T47D (cell line): ENCODE measurements at places on chromosomes 5 and 9.
A peak's percentile ranks its signal among the peaks of the same experiment; 100 is the strongest.

DNA sequence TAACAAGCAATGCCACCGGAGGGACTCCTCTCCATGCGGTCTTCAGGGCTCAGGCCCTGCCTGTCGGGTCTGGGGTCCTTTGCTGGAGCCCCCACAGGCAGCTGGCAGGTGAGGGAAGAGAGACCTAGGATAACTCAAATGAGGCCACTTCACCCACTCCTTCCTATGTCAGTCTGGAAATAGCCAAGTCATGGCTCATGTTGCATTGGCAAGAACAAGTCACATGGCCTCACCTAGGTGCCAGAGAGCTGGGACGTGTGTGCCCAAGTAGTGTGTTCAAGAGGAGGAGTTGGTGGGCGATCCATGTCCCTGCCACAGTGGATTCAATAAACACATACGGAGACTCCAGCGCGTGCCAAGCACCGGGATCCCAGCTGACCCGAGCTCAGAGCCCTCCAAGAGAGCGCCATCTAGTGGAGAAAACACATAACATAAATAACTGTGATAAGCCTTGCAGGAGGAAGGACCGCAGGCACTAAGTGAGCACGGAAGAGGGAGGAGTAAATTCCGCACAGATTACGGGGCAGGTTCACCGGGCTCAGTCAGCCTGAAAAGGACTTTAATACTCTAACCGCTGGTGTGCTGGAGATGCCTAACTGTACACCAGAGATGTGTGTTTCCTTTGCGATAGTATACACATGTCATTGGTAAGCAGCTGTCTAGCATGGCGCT is 580.8 kb downstream of the CCDC171 start:
- DNase-seq: peak; percentile 66

DNA sequence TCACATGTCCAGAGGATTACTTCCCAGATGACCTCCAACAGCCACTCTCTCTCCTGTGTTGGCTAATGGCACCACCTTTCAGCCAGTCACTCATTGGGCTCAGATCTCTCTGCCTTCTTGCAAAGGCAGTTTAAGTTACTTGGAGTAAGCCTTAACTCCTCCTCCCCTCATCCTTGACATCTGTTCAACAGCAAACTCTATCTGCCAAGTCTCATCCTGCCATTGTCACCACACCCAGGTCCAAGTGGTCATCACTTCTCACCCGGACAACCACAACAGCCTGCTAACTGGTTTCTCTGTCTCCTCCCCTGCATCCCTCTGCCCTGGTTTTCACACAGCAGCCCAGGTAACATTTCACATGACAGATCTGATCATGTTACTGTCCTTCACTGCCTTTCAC is 58.5 kb downstream of the DCP2 start:
- DNase-seq: no peak

- no peak for DNase-seq
Measured at GRCh38 chr5:138467711-138468132, 2.4 kb downstream of the EGR1 start.

DNA sequence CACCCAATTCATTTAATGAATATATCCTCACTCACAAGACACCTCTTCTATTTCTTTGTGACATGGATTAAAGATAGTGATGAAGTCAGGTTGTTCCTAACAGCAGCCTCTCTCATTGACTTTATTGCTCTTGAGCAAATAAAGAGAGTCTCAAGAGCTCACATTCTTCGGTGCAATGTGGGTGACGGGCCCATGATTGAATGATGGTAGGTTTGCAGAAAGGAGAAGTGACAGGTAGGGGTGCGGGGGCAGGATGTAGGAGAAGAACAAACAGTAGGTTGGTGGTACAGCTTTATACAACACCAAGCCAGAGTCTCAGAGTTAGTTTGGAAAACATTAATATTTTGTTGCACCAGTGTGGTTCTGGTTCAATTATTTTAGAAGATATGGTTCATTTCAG is 122.2 kb downstream of the SLIT3 start:
- no peak for DNase-seq

GRCh38 chr9:109557481-109557880 is 59.4 kb upstream of the PTPN3 start:
- no peak for DNase-seq

DNA sequence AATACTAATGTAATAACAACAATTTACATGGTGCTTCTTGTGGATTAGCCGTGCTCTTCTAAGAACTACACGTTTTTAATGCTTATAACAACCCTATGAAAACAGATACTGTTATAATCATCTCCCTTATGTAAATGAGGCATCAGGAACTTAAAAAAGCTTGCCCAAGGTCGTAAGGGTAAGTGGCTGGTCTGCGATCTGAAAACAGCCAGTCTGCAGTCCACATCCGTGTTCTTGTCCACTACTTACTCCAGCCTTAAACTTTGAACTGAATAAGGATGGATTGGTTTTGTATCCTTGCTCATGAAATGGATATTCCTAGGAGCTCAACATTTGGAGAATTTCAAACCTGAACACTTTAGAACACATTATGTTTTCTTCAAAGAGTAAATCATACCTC is 26.7 kb downstream of the PAM start:
- no peak for DNase-seq

GRCh38 chr9:35829084-35829763 is at the start of gene TMEM8B:
TSS of gene TMEM8B (plus strand) at chr9:35829228. CDS start at chr9:35829448, 220 bp downstream.
- DNase-seq: peak; percentile 86

- no peak for DNase-seq
Measured at GRCh38 chr9:118609355-118610044, 759.7 kb downstream of the BRINP1 start.

DNA sequence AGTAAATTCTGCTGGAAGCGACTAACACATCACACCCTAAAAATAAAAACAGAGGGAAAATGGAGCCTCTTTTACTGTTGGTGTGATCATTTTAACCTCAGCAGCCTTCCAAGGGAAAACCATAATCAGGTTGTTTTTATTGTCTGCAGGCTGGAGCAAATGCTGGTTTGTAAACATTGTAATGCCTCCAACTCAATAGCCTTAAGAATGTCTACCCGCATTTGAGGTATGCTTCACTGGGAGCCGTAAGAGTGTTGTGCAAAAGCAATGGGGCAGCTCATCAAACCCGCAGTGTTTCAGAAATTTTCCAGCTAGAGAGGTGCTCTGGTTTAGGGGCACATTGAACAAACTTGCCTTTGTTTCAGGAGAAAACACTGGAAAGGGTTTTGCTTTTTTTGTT is 17.0 kb downstream of the NIM1K start:
- peak; percentile 37 for DNase-seq

DNA sequence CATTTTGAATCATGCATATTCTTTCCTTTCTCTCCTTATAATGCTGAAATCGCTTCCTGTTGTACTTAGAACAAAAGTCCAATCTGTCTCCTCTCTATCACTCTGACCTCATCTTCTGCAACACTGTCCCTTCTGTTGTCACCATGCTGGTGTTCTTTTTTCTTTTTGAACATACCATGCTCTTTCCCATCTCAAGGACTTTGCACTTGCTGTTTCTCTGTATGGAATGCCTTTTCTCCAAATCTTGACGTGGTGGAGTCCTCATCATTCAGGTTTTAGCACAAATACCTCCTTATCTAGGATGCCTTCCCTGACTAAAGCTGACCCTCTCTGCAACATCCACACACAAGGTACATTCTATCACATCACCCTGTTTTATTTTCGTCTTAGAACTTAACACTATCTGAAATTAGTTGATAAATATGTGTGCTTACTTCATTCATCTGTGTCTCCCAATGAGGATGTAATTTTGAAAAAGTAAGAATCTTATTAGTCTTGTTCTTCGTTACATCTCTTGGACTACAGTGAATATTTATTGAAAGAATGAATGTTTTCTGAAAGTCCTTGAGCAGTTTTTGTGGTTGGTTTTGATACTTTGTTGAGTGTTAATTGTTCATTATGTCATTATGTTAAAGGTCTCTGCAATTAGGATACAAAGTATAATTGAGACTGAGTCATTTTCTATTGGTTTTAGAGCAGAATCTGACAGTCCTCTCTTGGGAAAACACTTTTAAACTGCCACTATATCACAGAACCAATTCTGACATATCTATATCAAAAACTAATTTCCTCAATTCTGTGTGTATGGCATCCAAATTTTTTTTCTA is 145.3 kb upstream of the RASA1 start:
- no peak for DNase-seq

- no peak for DNase-seq
Measured at GRCh38 chr5:37816331-37816730, 23.5 kb downstream of the GDNF start.

- no peak for DNase-seq
Measured at GRCh38 chr5:61549530-61549929, 217.5 kb downstream of the ZSWIM6 start.

DNA sequence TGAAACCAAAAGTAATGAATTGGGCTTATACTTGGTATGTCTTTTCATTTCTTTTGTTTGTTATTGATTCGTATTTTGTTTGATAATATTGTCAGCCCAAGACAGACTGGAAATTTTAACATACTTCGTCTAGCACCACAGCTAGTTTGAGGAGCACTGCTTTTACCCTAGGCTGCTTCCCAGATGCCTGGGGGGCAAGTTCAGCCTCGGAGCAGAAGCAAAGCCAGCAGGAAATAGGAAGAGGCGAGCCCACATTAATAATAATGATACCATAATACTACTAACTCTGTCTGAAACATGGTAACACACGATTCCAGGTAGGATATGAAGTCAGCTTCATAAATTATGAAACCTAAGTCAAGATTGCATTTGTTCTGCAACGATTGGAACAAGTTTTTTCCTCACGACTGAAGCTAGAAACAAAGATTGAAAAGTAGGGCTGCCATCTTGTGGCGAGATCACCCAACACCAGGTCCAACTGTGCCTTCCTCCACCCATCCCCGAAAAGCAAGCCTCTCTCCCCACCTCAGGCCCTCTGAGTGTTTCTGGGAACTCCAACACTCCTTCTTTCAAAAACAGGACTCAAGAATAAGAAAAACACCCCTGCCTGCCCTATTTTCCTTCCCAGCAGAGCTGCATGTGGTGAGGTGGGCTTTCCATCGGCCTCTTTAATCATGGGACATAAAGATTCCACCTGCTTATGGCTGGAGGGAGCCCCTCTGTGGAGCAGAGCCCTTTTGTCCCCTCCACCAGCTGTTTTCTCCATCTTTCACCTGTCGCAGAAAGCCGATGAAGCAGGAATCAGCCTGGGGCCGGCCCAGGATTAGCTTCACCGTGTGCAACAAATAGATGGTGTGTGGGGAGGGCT is 236.4 kb downstream of the CAAP1 start:
- DNase-seq: peak; percentile 35

GRCh38 chr9:88800329-88800682 is 191.0 kb upstream of the S1PR3 start:
- DNase-seq: no peak

- no peak for DNase-seq
Measured at GRCh38 chr5:34728236-34728635, 72.1 kb downstream of the RAI14 start.

GRCh38 chr5:120926471-120926870 is 462.4 kb downstream of the PRR16 start:
- DNase-seq: peak; percentile 34

- DNase-seq: no peak
Measured at GRCh38 chr9:83505282-83505681, 32.9 kb downstream of the FRMD3 start.

DNA sequence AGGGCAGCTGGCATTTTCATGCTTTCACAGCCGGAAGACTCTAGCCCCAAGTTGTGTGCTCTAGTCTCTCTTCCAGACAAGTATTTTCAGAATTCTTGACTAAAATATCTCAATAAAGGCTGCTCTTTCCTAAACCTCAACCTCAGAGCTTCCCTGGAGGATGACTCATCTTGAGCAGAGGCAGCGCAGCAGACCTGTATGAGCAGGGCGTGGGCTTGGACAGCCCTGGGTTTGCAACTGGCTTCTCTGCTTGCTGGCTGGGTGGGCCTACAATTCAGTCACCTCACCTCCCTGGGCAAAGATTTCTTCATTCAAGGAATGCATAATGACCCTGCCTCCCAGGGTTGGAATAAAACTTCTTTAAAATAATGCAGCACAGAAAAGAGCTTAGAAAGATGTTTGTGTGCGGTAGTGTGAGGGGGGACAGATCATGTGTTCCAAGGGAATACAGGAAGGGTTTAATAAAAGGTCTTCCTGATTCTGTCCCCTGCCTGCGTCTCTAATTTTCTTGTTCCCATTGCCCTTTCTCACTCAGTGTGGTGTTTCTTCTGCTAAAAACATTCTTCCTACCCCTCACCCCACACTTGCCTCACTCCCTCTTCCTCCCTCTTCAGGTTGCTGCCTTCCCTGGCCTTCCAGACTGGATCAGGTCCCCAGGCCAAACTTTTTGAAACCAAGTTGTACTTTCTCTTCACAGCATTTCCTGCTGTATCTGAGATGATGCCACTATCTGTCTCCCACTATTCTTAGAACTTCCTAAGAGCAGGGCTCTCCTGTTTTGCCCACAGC is 39.4 kb upstream of the MAP1B start:
- DNase-seq: no peak

- DNase-seq: no peak
Measured at GRCh38 chr9:125825762-125826161, 78.6 kb downstream of the PBX3 start.

GRCh38 chr9:135596211-135596610 is 34.7 kb downstream of the PAEP start:
- no peak for DNase-seq

DNA sequence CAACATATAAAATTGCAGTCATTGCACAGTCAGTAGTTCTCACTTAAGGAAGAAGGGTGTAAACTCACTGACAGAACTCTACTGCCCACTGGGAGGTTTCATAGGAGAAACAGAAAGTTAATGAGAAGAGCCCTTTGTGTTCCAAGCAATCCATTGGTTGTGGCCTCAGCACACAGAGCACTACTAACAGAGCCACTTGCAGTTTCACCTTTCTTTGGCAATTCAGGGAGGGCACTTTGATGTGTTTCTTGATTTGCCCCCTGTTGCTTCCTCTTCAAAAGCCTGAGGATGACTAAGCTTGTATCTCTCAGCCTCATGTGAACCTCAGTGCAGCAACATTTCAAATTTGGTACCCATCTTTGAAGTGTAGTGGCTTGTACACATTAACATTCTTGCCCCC is 409.4 kb downstream of the DMRTA1 start:
- no peak for DNase-seq

- DNase-seq: no peak
Measured at GRCh38 chr9:105449081-105449480, 1.2 kb downstream of the FSD1L start.

- no peak for DNase-seq
Measured at GRCh38 chr9:124348831-124349230, 66.4 kb downstream of the PSMB7 start.

DNA sequence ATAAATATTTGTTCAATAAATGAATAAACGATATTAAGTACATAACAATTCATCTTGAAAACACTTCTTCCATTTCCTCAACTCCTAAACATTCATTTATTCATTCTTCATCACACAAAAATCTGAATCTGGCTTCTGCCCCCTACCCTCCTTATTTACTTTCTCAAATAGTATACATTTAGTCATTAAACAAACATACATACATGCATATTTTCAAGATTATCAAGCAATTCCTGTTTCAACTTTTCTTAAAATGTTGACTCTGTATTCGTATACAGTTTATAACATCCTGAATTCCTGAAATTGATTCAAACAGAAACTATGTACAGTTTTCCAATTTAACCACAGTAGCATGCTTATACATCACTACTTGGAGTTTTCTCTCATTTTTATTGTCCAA is 129.0 kb downstream of the MUSK start:
- peak; percentile 25 for DNase-seq

GRCh38 chr5:179300581-179301180 is 44.6 kb downstream of the ADAMTS2 start:
- no peak for DNase-seq
